ENCODE measurements at places on chromosomes 7 and 10. TPM values are rescaled to one million over a fixed set of nuclear protein-coding genes. Genes with fewer than 3 reads are reported as not detected.

GRCh38 chr7:129853661-129854268 lies 99.0 kb downstream of the UBE2H start:
- no peak for DNase-seq

DNA sequence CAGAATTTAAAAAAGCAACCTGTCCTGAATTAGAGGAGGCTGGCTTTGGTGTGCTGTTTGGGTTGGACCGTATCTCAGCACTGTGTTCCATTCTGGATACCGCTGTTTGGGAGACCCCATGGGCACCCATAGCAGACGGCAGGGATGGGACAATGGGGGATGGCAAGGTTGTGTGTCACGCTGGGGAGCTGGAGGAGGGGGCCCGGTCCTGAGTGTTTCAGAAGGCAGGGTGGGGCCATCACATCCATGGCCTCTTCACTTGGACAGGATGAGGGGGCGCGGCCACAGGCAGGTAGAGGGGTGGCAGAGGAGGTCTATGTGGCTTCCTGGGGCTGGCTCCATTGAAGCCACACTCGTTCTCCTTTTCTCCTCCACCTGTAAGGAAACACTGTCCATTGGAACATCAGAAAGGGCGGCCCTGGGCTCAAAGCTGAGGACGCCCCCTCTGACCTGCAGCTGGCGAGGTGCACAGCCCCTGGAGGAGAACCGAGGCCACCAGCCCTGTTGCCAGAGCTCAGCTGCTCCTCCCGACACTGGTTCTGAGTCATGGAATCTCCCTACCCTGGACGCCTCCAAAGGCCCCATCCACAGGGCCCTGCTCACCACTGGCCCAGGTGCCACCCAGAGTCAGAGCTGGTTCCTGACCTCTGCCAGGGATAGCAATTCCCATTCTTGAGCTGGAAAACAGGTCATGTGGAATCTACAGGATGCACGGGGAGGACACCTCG lies 587.3 kb downstream of the DNAJB6 start:
- no peak for DNase-seq

DNA sequence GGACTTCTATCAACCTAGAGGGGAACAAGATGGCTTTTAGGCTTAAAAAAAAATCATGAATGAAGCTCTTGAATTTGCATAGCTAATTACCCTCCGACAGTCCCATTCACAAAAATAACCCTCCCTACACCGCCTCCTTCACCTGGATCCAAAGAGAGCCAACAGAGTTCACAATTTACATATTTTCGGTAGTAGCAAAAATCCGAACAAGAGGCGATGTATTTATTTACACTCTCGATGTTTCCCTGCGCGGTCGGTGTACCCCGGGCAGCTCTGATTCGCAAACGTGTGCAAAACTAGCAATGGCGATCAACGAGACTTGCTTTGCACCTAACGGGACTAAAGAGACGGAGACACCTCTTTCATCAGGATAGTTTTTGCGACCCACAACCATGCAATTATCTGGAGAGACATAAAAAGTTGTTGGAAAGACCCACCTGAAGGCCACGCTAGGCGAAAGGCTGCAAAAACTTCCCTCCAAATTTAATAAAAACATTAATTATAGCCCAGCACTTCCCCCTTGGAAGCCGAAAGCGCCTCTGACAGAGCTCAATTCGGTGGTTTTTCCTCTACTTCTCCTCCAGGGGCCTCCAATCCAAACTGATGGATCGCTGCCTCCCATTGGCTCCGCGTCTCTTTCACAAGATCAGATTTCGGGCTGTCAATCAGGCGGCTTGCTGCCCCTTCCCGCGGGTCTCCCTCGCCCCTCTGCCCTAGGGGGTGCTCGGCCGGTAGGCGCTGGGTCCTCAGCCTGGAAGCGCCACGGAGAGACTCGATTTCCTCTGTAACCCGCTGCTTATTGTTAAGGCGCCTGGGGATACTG lies at the start of gene ETV1:
ETV1 (minus strand) TSS at position 541 of the 823 bp plus-strand sequence. CDS start 614 bp downstream, outside the sequence.
- DNase-seq, result peak; percentile 88

- DNase-seq, result peak; percentile 47
Observed at GRCh38 chr7:135512135-135512887, 2.4 kb upstream of the CNOT4 start.

GRCh38 chr7:17038160-17038782 lies 156.5 kb upstream of the AGR3 start:
- DNase-seq, result no peak

- no peak for DNase-seq
Observed at GRCh38 chr7:95190515-95190914, 133.8 kb downstream of the PON1 start.

DNA sequence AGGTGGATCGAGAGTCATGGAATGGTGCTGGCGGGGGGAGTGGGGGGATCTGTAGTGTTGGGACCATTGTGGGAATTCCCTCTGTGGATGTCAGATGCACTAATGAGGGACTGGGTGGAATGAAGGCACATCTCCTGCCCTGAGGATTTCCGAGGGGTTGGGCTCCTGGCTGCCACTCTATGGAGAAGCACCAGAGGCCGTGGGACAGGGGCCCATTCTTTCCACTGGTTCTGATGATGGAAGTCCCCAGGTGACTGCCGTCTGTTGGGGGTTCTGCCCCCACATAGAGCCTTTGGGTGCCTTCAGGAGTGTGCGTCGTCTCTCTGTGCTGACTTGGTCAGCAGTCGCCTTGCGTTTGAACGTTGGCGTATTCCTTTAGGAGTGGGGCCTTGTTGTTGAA lies 202.9 kb downstream of the GLRX3 start:
- DNase-seq, result no peak

DNA sequence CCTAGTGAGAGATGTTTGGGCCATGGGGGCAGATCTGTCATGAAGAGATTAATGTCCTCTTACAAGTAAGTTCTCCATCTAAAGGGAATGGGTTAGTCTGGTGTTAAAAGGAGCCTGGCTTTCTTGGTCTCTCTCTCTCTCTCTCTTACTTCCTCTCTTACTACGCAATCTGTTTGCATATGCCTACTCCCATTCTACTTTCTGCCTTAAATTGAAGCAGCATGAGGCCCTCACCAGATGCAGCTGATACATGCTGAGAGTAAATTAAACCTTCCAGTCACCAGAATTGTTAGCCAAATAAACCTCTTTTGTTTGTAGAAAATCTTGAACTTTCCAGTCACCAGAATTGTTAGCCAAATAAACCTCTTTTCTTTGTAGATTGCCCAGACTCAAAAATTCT lies 884.1 kb downstream of the NRG3 start:
- DNase-seq, result no peak

DNA sequence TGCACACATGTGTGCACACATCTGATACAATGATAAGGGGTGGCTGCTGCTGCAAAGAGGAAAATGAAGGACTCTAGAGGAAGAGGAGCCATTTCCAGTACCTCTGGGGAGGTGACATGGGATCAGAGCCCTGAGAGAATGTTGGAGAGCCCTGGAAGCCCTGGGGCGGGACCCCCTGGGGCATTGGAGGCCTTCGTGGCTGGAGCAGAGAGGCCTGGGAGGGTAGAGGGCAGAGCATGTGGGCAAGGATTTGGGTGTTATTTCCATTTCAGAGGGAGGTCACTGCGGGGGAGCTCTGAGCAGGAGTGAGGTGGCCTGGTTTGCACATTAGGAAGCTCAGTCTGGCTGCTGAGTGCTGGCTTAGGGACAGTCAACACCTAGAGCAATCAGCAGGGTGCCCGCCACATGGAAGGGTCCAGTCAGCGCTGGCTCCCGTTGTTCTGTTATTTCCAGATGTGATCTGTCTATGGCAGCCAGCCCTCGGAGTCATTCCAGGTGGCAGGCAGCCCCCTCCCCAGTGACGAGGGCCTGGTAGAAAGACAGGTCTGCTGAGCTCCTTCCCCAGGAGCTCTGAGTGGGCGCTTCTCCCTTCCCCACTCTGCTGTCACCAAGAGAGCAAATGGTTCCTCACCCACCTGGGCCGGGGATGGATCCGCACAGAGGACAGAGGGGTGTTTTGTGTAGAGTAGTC lies 24.1 kb upstream of the BTBD16 start:
- DNase-seq, result no peak

- no peak for DNase-seq
Observed at GRCh38 chr7:80082213-80082612, 52.4 kb upstream of the GNAI1 start.

DNA sequence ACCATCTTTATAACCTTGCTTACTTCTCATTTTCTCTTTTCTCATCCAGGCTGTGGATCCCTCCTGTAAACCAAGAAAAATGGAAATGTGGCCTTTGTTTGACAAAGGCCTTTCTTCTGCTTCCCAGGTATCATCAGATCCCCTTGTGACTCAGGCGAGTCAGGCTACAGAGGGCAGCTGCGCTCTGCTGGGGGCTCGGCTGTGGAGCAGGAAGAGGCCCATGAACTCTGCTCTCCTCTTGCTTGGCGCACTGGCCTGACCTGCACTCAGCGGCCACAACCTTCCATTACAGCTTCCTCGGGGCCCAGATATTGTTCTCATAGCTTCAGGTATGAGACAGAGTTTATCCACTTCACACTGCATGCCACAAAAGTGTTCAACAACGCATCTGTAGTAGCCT lies 457.6 kb upstream of the COBL start:
- DNase-seq, result no peak

DNA sequence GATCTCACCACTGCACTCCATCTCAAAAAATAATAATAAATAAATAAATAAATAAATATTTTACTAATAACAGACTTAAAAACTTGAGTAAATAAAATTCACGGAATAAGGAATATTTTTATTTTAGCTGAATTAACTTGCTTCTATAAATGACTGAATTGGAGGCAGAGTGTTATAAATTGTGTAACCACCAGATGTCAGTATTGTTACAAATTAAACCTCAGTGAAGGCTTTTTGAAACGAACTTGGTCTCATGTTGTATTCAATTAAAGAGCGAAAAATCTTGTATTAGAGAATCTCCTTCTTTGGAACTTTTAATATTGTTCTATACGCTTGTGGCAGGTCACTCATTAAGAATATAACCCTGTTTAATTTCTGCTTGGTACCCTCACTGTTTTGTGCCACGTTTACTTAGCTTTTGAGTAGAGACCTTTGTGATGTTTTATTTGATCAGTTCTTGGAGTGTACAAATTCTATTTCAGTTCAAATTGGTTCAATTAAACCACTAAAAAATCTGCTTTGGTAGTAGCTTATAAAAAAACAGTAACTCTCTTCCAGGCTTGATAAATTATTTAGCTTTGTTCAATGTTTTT lies 45.6 kb upstream of the SCIN start:
- DNase-seq, result peak; percentile 68

GRCh38 chr10:45353186-45353585 lies 20.8 kb upstream of the ALOX5 start:
- DNase-seq, result no peak

DNA sequence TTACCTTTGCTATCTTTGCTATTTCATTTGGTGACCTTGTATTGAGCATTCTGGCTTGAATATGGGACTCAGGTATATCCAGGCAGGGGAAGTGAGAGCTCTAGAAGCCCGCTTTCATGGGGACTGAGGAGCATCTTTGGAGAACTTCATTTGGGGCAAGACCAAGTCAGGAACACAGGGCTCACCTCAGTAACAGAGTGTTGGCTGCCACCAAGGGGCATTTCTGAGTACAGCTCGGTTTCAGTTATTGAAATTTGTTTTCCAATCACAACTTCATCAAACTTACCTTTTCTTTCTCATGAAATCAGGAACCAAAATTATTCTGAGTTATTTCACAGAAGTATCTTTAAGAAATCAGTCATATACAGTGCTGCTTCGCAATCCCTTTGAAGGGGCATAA lies 337.2 kb downstream of the C7orf25 start:
- DNase-seq, result peak; percentile 22

GRCh38 chr10:103872137-103872931 lies 17.0 kb upstream of the SH3PXD2A start:
- no peak for DNase-seq

DNA sequence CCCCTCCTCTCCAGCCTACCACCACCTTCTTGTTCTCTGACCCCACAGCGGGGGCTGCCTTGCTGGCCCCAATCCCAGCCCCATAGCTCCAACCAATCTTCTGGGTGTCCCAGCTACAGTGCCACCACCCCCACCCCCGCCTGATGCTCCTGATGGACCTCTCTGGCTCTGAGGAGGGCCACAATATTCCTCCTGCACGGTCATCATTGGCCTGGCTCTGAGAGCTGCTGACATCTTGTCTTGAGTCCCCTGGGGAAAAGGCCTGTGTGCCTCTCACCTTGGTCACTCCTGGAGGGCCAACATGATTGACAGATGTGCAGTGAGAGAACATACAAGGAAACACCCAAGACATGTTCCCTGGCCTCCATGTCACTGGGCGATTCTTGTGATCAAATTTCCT lies 7.6 kb downstream of the GDF2 start:
- no peak for DNase-seq

DNA sequence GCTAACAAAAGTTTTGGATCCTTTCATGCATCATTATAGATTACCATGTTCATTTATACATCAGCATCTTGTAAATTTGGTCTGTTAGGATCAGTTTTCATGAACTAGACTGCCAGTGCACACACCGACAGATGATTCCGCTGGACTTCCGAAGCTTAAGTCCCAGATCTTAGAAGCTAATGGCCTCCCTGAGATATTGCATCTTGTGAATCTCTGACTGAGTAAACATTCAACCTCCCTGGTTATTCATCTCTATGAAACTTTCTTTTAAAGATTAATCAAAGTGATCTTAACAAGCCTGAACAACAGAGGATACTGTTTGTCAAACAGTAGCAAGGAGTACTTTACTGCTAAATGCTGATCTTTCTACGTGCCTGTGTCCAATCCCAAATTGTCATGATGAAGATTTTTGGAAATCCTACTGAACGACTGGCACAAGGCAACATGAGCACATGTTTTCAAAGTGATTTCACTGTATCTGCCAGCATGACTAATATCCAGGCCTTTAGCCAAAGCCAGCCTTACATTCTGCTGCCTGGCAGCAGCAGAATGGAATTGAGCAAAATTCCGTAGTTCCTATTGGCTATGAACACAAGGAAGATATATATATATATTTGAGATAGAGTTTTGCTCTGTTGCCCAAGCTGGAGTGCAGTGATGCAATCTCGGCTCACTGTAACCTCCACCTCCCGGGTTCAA lies 91.3 kb upstream of the ANK3 start:
- peak; percentile 94 for DNase-seq

DNA sequence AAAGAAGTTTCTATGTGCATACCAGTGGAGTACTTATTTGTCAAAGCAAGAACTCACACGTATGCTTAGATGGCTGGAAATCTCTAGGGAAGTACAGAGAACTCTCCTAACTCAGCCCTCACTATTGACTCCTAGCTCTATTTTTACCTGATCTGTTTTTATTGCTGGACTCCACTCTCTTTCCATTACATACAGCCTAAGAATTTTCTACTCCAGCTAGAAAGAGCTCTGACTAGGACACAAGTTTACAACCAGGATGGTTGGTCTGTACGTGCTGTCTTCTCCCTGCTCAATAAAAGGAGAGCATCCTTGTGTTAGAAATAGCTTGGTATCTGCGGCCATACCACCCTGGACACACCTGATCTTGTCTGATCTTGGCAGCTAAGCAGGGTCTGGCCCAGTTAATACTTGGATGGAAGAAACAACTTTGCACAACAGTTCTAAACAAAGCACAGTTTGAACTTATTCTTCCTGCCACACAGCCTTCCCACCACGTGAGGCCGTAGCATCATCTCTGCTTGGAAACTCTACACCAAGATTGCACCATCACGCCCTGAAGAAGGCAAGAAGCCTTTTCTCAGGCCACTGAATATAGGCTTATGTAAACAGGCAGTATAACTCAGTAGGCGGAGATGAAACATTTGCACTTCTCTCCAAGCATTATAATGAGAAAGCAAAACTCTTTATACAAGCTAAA lies 50.7 kb downstream of the KCNMA1 start:
- no peak for DNase-seq

The PTPRZ1 gene
- 26.3 TPM for polyA plus RNA-seq

The STEAP4 gene
- 0.19 TPM for polyA plus RNA-seq

The TCERG1L gene
- polyA plus RNA-seq, result 7.8 TPM

The ZRANB1 gene
- 18.7 TPM for polyA plus RNA-seq

The KIAA1549 gene
- 31.8 TPM for polyA plus RNA-seq

The SLC13A4 gene
- polyA plus RNA-seq, result 7.1 TPM

The C10orf67 gene
- polyA plus RNA-seq, result 0.27 TPM

The TLX1 gene
- not detected for polyA plus RNA-seq
